CD8-positive, alpha-beta memory T cell (primary cell): ENCODE measurements at places on chromosomes 1 and 21. TPM values are rescaled to one million over a fixed set of nuclear protein-coding genes. Genes with fewer than 3 reads are reported as not detected.

VPS45 gene
- 26.3 TPM for total RNA-seq

C1QB gene
- total RNA-seq: 0.53 TPM

SYT2 gene
- not detected for total RNA-seq

FAM151A gene
- not detected for total RNA-seq

CACNA1E gene
- total RNA-seq: not detected

DNA sequence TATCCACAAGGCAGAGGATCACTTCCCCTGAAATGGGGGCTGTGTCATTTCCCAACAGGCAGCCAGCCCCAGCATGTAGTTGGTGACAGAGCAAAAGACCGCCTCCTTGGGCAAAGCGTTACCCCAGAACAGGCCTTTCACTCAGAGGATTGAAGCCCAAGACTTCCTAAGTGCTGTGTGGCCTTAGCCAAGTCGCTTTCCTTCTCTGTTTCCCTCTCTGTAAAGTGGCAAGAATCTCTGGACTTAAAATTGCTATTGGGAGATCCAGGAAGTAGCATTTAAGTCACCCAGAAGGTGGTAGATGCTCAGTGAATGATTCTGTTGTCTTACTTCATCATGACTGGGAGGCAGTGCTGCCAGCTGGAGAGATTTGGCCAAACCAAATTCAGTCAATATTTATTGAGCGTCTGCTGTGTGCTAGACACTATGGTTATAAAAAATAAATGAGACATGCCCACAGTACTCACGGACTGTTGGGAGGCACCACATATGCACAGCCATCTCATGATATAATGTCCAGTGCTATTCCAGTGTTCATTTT lies 35.3 kb downstream of the NIPAL3 start:
- peaks cover 54% of the 10 kb centered on the region for H3K36me3 ChIP-seq
- no peaks in the 10 kb centered on the region for H3K4me1 ChIP-seq
- H3K27ac ChIP-seq: no peak overlapping the region

- H3K36me3 ChIP-seq: no peaks in the 10 kb centered on the region
- no peak overlapping the region for H3K4me3 ChIP-seq
- H3K27me3 ChIP-seq: peaks cover 8% of the 10 kb centered on the region
- no peak for DNase-seq
Measured at GRCh38 chr1:153577624-153578051, 12.0 kb upstream of the S100A2 start.

DNA sequence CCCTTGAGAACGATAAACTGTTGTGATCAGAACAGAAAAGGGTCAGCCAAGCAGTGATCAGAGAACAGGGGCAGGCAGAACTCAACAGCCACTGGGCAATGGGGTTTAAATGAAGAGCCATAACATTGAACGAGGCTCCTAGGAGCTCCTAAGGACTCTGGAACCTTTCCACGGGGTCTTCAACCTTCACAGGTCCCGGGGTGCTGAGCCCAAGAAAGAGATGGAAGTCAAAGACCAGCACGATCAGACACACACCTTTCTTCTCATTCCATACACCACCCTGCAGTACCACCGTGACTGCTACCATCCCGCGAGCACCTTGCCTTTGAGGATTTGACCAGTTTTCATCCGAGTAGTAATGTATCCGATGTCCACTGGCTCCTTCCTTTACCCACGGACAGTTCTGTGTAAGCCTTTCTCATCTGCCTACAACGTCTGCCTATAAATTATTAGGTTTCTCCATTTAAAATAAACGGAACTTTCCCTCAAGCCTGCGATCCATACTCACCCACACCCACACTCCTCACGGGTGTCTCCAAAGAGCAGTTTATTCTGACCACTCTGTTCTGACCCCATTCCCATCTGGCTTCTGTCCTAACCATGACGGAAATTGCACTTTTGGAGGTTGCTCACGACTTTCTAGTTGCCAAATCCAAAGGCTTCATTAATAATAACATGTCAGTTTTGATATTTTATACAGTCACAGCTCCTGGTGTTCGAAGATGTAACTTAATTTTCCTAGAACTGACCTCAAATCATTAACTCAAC lies 16.8 kb upstream of the HHAT start:
- H3K27ac ChIP-seq: no peak overlapping the region
- peaks cover 10% of the 10 kb centered on the region for H3K4me1 ChIP-seq
- no peaks in the 10 kb centered on the region for H3K36me3 ChIP-seq

GRCh38 chr1:225464851-225465792 lies 37.3 kb upstream of the LBR start:
- H3K36me3 ChIP-seq: no peaks in the 10 kb centered on the region
- no peaks in the 10 kb centered on the region for H3K27me3 ChIP-seq
- H3K4me3 ChIP-seq: no peak overlapping the region
- H3K27ac ChIP-seq: no peak overlapping the region
- DNase-seq: no peak
- H3K4me1 ChIP-seq: peaks cover 51% of the 10 kb centered on the region

DNA sequence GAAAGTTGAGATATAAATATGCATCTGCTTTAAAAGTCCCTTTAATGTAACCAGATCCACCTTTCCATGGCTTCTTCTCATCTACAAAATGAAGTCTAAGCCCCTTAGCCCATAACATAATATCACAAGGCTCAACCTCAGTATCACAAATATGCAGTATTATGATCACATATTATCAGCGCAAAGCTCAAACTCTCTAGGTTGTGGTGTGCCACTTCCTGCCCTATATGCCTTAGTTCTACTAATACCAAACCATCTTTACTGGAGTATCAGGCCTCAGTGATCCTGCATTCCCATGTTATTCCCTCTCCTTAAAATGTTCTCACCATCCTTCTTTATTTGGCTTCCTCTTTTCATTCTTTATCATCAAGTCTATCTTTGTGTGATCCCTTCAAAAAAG lies 301.8 kb downstream of the NEGR1 start:
- H3K4me1 ChIP-seq: no peaks in the 10 kb centered on the region
- no peak overlapping the region for H3K4me3 ChIP-seq
- no peaks in the 10 kb centered on the region for H3K36me3 ChIP-seq
- no peak overlapping the region for H3K27ac ChIP-seq

DNA sequence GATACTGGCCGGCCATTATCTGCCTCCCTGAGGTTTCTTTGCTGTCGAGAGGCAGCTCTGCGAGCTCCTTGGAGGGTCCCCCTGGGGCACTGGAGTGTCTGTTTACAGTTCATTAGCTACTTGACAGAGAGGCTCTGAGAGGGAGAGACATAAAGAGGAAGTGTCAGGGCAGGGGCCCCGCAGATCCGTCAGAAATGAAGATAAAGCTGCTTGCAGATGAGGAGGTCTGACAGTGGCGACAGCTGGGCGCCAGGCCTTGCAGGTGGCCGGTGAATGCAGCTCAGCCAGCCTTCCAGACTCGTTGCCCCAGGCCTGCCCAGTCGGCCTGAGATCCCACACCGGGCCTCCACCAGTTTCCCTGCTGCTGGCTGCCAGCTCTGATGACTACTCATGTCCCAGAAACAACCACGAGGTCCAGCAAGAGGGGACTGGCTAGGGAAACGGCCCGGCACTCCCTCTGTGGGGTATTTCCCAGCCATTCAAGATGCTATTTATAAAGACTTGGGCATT lies 84.7 kb downstream of the DISP3 start:
- H3K4me1 ChIP-seq: no peaks in the 10 kb centered on the region
- no peak for DNase-seq
- H3K4me3 ChIP-seq: no peak overlapping the region
- H3K27ac ChIP-seq: no peak overlapping the region
